IPS DF 6.9 (cell line): ENCODE measurements at places on chromosomes 1 and 21.

GRCh38 chr1:89023026-89023425 is 360 bp upstream of the GBP3 start:
- H3K27me3 ChIP-seq = no peaks in the 10 kb centered on the region
- no peak overlapping the region for H3K27ac ChIP-seq
- 0 out of 2 replicates have a peak, but pooled peaks cover 1% of the 10 kb centered on the region for H3K4me1 ChIP-seq
- no peak overlapping the region for H3K4me3 ChIP-seq

DNA sequence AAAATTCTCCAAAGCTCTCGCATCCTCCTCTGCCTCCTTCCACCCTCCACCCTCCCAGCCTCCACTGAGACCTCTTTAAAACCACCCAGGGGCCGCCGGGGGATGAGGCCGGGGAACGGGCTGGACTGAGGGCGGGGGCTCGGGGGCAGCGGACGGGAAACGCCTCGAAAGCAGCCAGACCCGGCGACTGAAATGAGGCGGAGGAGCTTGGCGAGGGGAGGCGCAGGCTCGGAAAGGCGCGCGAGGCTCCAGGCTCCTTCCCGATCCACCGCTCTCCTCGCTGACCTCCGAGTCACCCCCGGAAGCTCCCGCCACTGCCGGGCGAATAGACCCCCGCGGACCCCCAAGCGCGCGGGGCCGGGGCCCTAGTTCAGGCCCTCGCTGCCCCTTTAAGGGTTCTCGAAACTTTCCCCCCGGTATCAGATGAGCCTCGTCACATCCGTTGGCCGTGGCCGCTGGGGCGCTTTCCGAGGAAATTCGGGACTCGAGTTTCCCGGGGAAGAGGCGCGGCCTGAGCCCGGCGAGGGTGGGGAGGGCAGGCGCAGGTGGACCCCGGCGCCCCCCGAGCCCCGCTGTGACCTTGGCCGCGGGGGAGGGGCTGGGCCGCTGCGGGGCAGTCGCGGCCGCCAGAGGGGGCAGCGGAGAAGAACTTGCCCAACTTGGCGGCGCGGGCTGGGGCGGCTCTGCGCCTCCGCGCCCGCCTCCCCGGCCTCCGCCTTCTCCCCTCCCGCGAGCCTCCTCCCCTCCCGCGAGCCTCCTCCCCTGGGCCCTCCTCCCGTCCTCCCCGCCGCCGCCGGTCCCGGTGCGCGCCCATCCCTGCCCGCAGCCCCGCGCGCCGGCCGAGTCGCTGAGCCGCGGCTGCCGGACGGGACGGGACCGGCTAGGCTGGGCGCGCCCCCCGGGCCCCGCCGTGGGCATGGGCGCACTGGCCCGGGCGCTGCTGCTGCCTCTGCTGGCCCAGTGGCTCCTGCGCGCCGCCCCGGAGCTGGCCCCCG is at the start of gene BACE2:
BACE2 (plus strand) TSS at position 813 of the 995 bp plus-strand sequence; CDS start at position 917, 104 bp downstream.
- peaks cover 6% of the 10 kb centered on the region; the same call in 1 of the 2 replicates for H3K27me3 ChIP-seq
- peak within 1 kb of the TSS; percentile 38 for H3K4me3 ChIP-seq
- H3K36me3 ChIP-seq = no peaks in the 10 kb centered on the region
- no peak for DNase-seq
- H3K4me1 ChIP-seq = no peaks in the 10 kb centered on the region

GRCh38 chr1:15803380-15803779 is 4.1 kb downstream of the UQCRHL start:
- no peak overlapping the region for H3K27ac ChIP-seq
- peaks cover 8% of the 10 kb centered on the region for H3K4me1 ChIP-seq
- H3K4me3 ChIP-seq = no peak overlapping the region

DNA sequence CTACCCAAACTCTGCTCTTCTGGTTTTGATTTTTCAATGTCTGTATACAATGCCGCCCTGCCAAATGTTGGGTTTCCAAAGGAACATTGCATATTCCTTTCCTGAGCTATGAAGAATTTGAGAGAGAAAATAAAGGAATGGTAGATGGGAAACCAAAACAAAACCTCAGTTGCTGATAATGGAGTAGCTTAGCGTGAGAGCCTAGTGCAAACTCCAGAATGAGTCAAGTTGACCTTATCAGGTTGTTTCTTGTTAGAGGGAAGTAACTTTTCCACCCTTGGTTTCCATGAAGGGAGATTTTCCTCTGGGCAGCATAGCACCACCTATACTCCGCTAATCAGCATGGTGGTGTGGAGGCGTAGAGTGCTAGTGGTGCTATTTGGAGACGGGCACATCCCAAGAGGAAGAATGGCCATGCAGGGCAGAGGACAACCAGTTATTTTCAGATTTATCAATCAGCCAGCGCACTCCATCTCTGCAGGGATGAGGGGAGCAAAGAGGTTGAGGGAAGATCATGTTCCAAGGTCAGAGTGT is 51.6 kb downstream of the BACH1 start:
- no peaks in the 10 kb centered on the region for H3K36me3 ChIP-seq
- no peaks in the 10 kb centered on the region for H3K27me3 ChIP-seq
- H3K27ac ChIP-seq = no peak overlapping the region
- H3K4me3 ChIP-seq = no peak overlapping the region
- H3K4me1 ChIP-seq = no peaks in the 10 kb centered on the region

DNA sequence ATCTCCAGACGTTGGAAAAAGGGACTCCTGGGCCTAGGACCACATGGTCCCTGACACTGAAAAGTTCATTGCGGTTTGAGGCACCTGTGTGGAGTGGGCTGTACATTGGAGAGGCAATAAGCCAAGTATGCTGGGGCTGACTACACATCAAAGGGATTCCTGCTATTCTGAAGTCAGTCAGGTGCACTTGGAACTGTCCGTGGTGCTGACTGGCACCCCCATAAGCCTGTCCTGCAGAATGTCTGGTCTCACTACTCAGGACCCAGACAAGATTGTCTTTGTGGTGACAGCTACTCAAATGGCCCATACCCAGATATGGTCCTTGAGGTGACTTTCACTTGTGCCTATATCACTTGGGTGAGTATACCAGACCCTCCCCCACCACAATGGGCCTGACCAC is 150.6 kb downstream of the RWDD3 start:
- H3K4me3 ChIP-seq = no peak overlapping the region
- no peak for DNase-seq
- H3K27me3 ChIP-seq = no peaks in the 10 kb centered on the region
- H3K27ac ChIP-seq = no peak overlapping the region

DNA sequence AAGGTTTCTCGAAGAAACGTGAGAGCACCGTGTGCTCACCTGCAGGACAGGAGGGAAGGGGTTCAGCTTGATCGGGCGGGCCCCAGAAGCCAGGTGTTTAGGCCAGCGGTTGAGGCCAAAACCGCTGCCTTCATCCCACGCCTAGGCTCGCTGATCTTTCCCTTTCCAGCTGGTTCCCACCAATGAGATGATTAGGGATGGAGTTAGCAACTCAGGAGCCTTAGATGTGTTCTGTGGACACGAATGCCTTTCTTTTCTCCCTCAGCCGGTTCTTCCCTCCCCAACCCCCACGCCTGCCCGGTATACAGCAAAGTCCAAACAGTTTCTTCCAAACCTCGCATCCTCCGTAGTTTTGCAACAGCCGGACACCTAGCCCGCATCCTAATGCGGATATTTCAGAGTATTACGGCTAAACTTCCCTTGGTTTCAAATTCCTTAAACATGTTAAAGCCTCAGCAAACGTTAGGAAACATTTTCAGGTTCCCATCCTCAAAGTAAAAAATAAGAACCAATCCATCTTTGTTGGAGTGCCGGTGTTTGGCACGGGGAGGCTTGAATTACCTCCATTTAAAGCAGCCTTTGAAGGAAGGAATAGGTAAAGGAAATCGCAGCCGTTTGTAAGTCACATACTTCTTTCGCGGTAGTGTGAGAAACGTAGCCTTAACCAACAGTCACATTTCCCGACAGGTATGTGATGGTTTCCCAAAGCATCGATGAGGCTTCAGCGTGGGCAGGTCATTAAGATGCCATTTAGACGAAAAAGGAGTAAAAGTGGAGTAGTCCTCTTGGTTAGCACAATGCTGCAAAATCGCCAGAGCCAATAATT is 1.1 kb downstream of the LRRC8C start:
- peak overlapping the region; percentile 52; the same call in 1 of the 2 replicates for H3K4me3 ChIP-seq
- no peak overlapping the region for H3K27ac ChIP-seq
- no peak for DNase-seq
- no peaks in the 10 kb centered on the region; the same call in 1 of the 2 replicates for H3K4me1 ChIP-seq

DNA sequence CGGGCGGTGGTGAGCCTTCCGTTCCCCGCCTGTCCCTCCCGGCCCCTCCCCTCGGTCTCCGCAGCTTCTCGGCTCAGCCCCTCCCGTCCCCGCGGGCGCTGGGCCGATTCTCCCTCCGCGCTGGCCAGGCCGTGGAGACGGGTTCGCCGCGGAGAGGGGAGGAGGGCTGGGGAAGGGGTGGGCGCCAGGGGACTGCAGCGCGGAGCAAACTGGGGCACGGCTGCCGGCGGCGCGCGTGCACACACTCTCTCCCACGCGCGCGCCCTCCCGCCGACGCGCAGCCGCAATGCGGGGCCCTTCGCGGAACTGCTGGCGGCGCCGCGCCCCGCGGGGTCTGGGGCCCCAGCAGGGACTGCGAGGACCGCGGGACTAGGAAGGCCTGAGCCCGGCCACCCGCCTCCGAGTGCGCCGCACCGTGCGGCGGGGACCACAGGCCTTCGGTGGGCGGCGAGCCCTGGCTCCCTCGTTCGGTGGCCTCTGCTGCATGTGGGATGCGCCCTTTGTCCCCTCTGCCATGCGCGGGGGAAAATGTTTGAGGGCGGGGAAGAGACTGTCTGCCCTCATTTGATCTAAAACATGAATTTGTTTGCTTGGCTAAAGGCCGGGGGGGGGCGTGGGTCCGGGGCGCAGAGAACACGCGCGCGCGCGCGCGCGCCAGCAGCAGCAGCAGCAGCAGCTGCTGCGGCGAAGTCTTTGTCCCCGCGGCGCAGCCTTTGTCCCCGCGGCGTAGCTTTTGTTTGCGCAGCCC is 90.7 kb upstream of the VAMP3 start:
- H3K27me3 ChIP-seq = no peaks in the 10 kb centered on the region; the same call in 1 of the 2 replicates
- H3K27ac ChIP-seq = no peak overlapping the region
- H3K4me1 ChIP-seq = peaks cover 1% of the 10 kb centered on the region
- H3K4me3 ChIP-seq = peak overlapping the region; percentile 80; the same call in 1 of the 2 replicates
- no peaks in the 10 kb centered on the region for H3K36me3 ChIP-seq

GRCh38 chr1:244448279-244449036 is 3.3 kb downstream of the ADSS2 start:
- peaks cover 1% of the 10 kb centered on the region; the same call in 1 of the 2 replicates for H3K4me1 ChIP-seq
- H3K36me3 ChIP-seq = no peaks in the 10 kb centered on the region; the same call in 1 of the 2 replicates
- no peak overlapping the region for H3K27ac ChIP-seq
- no peak overlapping the region for H3K4me3 ChIP-seq
- no peak for DNase-seq
- no peaks in the 10 kb centered on the region for H3K27me3 ChIP-seq

GRCh38 chr21:18249672-18250071 is 5.0 kb downstream of the CHODL start:
- H3K27ac ChIP-seq = no peak overlapping the region
- DNase-seq = no peak

GRCh38 chr1:228887960-228888359 is 152.7 kb downstream of the RHOU start:
- no peaks in the 10 kb centered on the region for H3K4me1 ChIP-seq
- no peaks in the 10 kb centered on the region for H3K36me3 ChIP-seq
- H3K27ac ChIP-seq = no peak overlapping the region
- no peak for DNase-seq
- no peak overlapping the region for H3K4me3 ChIP-seq
- no peaks in the 10 kb centered on the region for H3K27me3 ChIP-seq

GRCh38 chr1:11746092-11746491 is 10.2 kb downstream of the AGTRAP start:
- peaks cover 23% of the 10 kb centered on the region for H3K36me3 ChIP-seq
- H3K4me1 ChIP-seq = no peaks in the 10 kb centered on the region
- no peaks in the 10 kb centered on the region for H3K27me3 ChIP-seq
- H3K27ac ChIP-seq = no peak overlapping the region
- DNase-seq = no peak

- H3K27ac ChIP-seq = no peak overlapping the region
- no peaks in the 10 kb centered on the region for H3K36me3 ChIP-seq
- peaks cover 2% of the 10 kb centered on the region; the same call in 1 of the 2 replicates for H3K4me1 ChIP-seq
- peaks cover 5% of the 10 kb centered on the region; the same call in 1 of the 2 replicates for H3K27me3 ChIP-seq
- DNase-seq = no peak
- H3K4me3 ChIP-seq = no peak overlapping the region
These were observed 33.7 kb upstream of the ARF1 start for GRCh38 chr1:228048659-228049298.

DNA sequence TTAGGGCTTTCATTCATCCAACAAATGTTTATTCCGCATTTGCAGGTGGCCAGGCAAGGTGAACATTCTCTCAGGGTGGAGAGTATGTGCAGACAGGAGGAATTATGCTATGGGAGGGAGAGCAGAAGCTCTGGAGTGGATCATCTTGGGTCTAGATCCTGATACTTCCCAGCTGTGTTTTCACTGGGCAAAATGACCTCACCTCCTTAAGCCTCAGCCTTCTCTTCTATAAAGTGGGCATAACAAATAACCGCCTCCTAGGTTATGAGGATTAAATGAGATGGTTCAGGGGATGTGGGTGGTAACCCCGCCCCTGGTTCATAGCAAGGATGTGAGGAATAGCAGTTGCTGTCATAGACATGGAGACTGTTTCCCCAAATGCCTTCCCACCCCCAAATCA is 1.7 kb upstream of the TMEM51 start:
- no peak overlapping the region for H3K27ac ChIP-seq
- H3K36me3 ChIP-seq = no peaks in the 10 kb centered on the region
- peaks cover 2% of the 10 kb centered on the region for H3K4me1 ChIP-seq
- H3K4me3 ChIP-seq = peak overlapping the region; percentile 81; the same call in 1 of the 2 replicates
- no peak for DNase-seq

GRCh38 chr1:4935807-4936206 is 281.4 kb downstream of the AJAP1 start:
- no peak for DNase-seq
- H3K4me3 ChIP-seq = no peak overlapping the region
- no peaks in the 10 kb centered on the region for H3K4me1 ChIP-seq
- H3K27ac ChIP-seq = no peak overlapping the region
- H3K27me3 ChIP-seq = no peaks in the 10 kb centered on the region

GRCh38 chr1:80509965-80510522 is 1290.7 kb upstream of the ADGRL2 start:
- peaks cover 2% of the 10 kb centered on the region; the same call in 1 of the 2 replicates for H3K4me1 ChIP-seq
- H3K27ac ChIP-seq = no peak overlapping the region
- DNase-seq = peak; percentile 37
- H3K27me3 ChIP-seq = no peaks in the 10 kb centered on the region
- no peak overlapping the region for H3K4me3 ChIP-seq
- no peaks in the 10 kb centered on the region for H3K36me3 ChIP-seq

DNA sequence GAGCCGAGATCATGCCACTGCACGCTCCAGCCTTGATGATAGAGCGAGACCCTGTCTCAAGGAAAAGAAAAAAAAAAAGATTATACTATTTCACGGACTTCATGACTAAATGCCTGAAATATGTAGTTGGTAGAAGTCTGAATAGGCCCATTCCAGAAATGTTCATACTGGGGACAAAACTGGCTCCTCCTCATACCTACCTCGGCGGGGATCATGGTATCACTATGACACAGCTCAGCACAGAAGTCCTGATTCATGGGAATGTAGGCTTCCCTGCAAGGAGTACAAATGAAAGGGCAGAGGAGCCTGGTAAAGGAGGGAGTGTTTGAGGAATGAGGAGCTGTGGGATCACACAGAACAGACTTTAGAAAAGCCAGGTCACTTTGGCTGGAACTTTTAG is 5.0 kb downstream of the SPATA46 start:
- no peaks in the 10 kb centered on the region for H3K4me1 ChIP-seq
- DNase-seq = no peak
- no peaks in the 10 kb centered on the region; the same call in 1 of the 2 replicates for H3K36me3 ChIP-seq
- H3K27ac ChIP-seq = no peak overlapping the region
- H3K27me3 ChIP-seq = no peaks in the 10 kb centered on the region

- no peak overlapping the region for H3K4me3 ChIP-seq
- H3K27me3 ChIP-seq = no peaks in the 10 kb centered on the region; the same call in 1 of the 2 replicates
- peaks cover 12% of the 10 kb centered on the region for H3K4me1 ChIP-seq
- no peak overlapping the region for H3K27ac ChIP-seq
These were observed 56.7 kb downstream of the RIPK4 start for GRCh38 chr21:41709965-41710822.
